Prostate gland (tissue), 2 donors: ENCODE measurements at places on chromosomes 13 and 19.

DNA sequence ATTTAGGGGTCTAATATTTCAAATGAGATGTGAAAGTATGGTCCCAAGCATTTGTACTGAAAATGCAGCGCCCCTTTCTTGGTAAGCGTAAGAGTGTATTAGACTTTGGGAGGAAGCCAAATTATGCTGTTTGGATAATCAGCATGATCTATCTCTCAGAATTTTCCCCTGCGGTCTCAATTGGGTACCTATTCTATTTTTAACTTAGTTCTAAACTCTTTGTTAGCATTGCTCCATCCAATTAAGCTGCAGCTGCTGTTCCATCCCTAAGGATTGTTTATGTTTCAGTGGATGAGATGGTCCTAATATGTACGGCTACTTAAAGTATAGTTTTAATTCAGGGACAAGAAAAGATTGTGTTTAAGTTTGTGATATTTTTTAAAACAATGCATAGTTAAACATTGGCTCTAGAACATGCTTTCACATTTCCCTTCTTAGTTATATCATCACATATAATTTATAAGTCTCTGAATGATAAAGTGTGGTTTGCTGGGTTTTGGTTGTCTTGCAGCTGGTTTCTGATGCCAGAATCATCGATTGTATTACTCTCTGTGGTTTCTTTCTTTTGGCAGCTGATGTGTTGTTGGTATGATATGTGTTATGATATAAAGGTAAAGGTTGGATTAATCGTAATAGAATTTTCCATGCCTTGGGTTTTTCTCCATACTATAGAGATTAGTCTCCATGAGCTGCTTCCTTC is 15.0 kb downstream of the POLR1D start:
- no peak for DNase-seq

DNA sequence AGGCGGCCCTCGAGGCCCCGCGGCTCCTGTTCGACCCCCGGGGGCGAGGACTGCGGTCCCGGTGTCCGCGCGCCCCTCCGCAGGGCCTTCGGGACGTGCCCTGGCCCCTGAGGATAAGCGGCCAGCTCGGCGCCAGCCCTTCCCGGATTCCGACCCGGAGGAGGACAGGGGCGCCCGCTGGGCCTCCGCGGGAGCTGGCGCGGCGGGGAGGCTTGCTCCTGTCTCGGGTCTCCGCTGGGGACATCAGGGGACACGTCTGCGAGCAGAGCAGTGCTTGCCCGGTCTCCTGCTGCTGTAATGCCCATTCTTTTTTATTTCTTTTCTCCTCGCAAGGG is 829 bp downstream of the B3GLCT start:
- DNase-seq, result peak; percentile 35

DNA sequence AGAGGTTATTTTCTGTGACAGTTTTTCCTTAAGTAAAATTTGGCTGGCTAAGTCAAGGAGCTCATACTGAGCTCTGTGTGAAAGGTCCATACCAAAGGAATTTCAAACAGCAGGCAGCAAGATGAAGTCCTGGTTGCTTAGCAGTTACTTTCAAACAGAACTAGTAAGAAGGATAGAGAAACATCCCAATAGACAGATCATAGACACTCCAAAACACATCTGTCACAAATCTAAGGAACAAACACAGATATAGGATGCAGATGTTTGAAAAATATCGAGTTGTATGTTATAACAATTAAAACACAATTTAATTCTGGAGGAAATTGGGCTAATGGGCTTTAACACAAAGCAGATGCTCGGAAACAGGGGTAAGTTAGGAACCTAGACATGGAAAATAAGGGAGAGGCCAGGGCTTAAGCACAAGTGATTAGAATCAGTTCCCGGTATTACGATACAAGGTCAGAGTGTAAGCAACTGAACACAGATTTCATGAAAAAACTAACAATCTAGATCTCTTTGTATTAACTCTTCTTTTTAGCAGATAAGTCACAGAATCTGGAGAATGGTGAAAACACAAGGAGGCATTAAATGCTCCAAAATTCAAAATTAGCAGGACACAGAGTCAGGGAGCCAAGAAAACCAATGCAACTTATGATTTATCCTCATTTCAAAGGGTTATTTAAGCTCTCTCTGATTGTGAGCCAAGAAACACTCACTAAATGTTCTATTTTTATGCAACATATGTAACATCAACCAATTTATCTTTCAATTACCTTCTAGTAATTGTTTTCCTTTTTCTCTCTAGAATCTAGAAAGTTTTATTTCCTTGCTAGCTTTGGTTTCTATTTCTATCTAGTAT is 1992.9 kb upstream of the PCDH20 start:
- no peak for DNase-seq

- no peak for DNase-seq
Measured at GRCh38 chr13:38135592-38135991, 214.1 kb upstream of the UFM1 start.

- peak; percentile 60 for DNase-seq
Measured at GRCh38 chr13:51520524-51520923, 63.7 kb upstream of the WDFY2 start.

DNA sequence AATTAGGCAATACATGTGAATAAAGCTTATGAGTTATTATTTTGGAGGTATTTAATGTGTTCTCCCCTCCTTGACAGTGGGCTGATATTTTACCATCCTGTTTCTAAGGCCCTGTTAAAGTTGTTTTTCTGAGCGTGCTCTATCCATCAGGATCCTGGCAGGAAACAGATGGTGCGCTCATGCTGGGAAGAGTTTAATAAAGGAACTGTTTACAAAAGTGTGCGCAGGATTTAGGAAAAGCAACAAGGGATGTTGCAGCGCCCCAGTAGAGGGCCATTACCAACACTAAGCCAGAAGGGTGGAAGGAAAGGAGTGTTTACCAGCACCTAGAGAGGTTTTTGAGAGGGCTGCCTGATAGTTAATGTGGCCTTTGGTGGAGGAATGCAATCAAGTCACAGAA is 374.5 kb downstream of the KCNRG start:
- DNase-seq, result no peak

DNA sequence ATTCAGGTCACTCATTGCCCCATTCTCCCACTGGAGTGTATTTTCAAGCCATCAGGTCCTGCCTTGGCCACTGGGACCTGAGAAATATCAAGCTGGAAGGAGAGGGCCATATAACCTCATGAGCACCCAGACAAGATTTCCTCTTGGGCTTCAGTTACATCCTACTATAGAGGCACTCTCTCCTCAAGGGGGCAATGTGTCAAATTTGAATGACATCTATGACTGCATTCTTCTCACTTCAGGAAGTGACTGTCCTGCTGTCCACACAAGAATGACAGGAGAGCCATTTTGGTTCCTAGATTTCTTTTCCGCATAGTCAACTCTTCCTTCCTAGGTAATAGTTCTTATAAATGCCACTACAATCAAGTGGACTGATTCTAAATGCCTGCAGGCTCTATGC is 416.2 kb downstream of the DIAPH3 start:
- no peak for DNase-seq

DNA sequence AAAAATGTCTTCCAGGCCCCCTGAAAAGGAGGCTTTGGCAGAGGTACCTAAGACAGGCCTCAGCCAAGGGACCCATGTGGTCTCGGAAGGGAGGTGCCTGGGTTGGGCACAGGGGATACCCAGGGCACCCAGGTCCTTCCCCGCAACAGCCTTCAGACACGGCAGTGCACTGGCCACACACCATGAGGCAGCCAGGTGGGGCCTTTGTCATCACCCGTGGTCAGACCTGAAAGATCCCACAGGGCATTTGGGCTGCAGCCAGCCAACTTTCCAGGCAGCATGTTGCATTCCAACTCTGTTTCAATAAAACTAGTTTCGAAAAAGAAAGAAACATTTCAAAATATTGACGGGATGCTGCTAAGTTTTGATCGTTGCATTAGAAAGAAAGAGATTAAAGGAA is 4.7 kb upstream of the TUBGCP3 start:
- DNase-seq, result no peak

DNA sequence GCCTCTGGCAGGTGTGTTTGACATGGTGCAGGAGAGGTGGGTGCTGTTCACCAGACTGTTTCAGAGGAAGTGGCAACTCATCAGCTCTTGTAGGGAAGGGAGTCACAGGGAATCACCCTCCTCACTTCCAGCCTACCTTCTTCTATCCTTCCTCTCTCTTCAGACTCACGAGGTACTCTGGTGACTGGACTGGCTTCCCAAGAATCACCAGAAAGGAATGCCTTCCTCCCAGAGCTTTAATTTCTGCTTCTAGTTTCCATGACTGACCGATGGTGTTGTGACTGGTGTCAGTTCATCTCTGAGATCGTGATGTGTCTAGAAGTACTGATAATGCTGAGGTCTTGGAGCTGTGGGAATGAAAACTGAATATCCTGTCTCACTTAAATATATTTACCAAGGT is 247.3 kb downstream of the KCTD12 start:
- DNase-seq, result no peak

GRCh38 chr19:29084266-29084665 is 128.7 kb downstream of the UQCRFS1 start:
- no peak for DNase-seq

DNA sequence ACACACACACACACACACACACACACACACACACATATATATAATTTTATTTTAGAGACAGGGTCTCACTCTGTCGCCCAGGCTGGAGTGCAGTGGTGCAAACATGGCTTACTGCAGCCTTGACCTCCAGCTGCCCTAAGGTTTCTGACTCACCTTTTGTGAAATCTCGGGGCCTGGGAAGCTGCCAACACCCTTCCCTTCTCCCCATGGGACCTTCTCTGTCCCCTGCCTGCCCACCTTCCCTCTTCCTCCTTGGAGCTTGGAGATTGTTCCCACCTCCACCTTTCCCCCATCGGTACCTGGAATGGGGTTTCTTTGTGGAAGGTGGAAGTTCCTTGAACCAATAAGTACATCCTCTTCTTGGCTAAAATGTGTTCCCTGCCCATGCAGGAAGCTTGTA is 6.3 kb downstream of the ARRDC5 start:
- no peak for DNase-seq

- no peak for DNase-seq
Measured at GRCh38 chr13:75473468-75473867, 8.5 kb downstream of the TBC1D4 start.

DNA sequence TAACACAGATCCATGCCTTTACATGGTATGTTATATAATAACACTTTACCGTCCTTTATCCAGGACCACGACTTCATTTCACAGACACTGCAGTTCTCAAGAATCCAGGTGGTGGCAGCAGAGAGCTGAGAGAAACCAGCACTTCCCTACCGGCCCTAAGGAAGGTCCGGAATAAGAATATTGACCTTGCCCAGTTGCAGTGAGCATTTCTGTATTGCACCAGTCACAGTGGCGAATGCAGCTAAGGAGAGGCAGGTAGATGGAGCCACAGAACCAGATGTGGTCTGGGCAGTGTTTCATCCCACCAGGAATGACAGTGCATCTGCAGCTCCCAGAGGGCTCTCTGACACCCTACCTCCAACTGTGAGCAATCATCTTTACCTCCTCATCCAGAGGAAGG is 44.6 kb downstream of the ZNF787 start:
- DNase-seq, result peak; percentile 33

- no peak for DNase-seq
Measured at GRCh38 chr19:12969292-12969988, at the start of gene DAND5. DAND5 (plus strand) TSS chr19:12969576; CDS start chr19:12969661, 85 bp downstream.

DNA sequence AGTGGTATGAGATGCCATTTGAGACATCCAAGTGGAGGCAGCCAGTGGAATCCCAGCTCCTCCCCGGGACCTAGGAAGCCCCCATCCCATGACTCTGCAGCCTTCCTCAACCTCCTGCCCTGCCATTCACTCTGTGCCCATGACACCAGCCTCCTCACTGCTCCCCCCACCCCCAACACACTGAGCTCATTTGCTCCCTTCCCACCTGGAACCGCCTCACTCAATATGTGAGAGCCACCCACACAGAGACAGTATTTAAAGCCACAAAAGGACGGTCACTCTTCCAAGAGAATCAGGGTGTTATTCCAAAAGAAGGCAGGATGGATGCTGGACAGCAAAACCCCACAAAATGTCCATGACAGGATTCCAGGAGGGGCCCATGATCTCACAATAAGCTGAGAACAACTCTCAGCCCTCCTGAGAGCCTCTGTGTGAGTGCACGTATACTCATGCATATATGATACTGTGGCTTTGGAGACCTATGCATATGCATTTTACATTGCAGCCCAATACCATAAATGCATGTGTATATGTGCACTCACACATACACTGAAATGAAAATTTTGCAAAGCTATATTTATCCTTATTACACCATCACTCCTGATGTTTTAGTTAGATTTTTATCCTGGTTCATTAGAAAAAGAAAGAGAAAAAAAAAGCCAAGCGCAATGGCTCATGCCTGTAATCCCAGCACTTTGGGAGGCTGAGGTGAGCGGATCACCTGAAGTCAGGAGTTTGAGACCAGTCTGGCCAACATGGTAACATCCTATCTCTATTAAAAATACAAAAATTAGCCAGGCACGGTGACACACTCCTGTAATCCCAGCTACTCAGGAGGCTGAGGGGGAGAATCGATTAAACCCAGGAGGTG is 10.8 kb upstream of the RANBP3 start:
- no peak for DNase-seq

DNA sequence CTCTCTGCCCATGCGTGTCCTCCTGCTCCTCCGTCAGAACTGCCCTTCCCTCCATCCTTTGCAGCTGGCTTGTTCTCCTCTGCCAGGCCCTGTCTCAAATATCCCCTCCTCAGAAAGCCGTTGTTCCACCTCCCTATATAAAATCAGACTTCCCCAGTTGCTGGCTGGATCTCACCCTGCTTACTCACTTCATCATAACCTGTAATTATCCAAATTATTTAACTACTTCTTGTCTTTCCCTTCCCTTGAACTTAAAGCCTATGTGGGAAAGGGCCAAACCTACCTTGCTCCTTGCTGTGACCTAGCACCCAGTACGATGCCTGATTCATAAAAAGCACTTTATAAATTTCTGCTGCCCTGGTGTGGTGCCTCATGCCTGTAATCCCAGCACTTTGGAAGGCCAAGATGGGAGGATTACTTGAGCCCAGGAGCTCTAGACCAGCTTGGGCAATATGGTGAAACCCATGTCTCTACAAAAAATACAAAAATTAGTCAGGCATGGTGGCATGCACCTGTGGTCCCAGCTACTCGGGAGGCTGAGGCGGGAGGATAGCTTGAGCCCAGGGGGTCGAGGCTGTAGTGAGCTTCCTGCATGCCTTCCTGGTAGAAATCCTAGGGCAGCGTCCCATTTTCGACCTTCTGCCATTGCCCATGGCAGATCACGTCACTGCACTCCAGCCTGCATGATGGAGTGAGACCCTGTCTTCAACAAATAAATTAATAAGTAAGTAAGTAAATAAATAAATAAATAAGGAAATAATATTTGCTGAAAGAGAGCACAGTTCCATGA is 39.5 kb upstream of the ZNF536 start:
- DNase-seq, result no peak

DNA sequence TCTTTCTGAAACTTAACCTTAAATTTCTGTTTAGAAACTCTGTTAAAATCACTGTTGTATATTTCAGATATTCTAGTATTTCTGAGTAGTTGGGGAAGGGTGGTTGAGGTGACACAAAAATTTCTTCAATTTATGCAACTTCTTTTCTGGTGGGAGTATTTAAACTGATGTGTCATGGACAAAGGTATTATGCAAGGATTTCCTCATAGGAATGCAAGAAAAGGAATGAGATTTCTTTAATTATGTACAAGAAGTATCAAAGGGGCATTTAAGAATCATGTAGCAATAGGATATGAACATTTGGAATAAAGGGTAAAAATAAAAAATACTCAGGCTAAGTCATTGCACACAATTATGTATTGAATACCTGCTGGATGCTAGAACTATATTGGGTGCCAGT is 575.8 kb upstream of the KLF12 start:
- DNase-seq, result no peak

GRCh38 chr13:23644527-23645138 is 74.4 kb downstream of the TNFRSF19 start:
- DNase-seq, result no peak
